GDM1 (cell line): ENCODE measurements at places on chromosomes 7 and 10.
A peak's percentile ranks its signal among the peaks of the same experiment; 100 is the strongest.

GRCh38 chr10:110365356-110366143 is 60.8 kb upstream of the SMNDC1 start:
- no peak for DNase-seq

DNA sequence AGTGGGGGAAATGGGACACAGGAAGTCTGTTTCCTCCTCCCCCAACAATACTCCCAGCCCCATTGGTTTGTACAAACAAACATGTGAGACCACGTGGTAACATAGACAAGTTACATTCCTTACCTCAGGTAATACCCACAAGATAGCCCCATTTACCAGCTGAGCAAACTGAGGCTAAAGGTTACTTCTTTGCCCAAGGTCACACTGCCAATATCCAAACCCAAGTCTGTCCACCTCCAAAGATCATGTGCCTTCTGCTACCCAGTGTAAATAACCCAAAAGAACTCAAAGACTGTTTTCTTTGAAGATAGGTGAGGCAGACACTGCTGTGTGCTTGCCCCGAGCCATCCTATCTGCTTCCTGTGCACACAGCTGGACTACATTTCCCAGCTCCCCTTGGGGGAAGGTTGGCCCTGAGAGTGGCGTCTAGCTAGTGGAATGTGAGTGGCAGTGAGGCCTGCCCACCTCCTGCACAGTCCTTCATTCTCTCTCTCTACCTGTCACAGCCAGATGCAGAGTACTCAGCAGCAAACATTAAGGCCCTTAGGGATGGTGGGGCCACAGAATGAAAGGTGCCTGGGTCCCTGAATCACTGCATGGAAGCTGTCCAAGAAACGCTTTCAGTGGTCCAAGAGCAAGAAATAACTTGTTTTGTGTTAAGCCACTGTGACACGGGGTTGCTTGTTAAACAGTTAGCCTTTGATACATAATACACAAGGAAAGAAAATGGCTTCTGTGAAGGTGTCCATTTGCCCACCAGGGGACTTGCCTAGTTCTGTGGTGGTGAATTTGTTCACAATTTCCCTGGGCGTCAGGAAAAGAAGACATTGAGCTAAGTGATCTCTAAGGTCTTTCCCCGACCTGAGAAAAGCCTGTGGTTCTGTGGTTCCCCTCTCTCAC is 257.7 kb upstream of the NFE2L3 start:
- no peak for DNase-seq

DNA sequence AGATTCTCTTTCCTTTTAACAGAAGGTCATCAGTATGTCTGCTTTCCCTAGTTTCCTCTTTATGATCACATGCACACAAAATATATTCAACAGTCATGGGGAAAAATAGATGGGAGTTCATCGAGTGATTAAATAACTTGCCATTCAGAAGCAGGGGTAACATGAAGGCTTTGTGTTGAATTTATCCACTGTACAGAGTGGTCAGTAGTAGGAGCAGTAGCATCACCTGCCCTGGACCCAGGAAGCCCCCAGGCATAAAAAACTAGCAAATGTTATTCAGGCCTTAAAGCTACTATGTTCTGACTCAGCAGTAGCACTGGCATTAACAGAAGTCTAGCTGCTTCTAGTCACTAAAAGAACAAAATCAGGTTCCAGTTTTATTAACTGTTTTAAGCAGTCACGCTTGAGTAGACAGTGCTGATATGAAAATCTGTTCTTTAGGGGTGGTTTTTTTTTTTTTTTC is 31.4 kb upstream of the FAM133B start:
- DNase-seq: no peak

- no peak for DNase-seq
Measured at GRCh38 chr7:20794676-20795075, 8.0 kb upstream of the SP8 start.

GRCh38 chr7:83130623-83131545 is 31.8 kb downstream of the PCLO start:
- no peak for DNase-seq

GRCh38 chr10:30000802-30001571 is 58.4 kb downstream of the JCAD start:
- DNase-seq: no peak

DNA sequence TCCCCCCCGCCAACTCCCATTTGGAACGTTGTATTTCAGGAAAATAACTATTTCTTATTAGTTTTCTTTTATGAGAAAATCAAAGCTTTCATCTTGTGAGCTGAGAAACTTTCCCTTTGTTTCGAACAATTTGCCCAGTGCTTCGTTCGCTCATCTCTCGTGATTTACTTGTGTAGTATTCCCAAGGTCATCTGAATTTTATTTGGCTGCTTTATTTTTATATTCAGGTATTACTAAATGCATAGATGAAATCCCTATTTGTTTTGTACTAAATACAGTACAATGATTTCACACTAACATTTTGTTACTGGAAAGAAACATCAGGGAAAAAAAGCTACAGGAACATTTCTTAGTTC is 12.0 kb upstream of the EBLN1 start:
- no peak for DNase-seq

GRCh38 chr10:13970236-13970956 is 360.3 kb downstream of the FRMD4A start:
- DNase-seq: no peak

GRCh38 chr10:107433605-107434004 is 269.1 kb upstream of the SORCS1 start:
- DNase-seq: no peak

GRCh38 chr7:85748861-85749260 is 562.0 kb upstream of the SEMA3D start:
- no peak for DNase-seq

GRCh38 chr10:25278180-25278579 is 103.4 kb downstream of the GPR158 start:
- DNase-seq: no peak

- DNase-seq: no peak
Measured at GRCh38 chr10:56551037-56551436, 190.0 kb upstream of the ZWINT start.

- DNase-seq: no peak
Measured at GRCh38 chr10:74177140-74177677, 26.2 kb downstream of the ADK start.

- no peak for DNase-seq
Measured at GRCh38 chr7:47170516-47170915, 411.4 kb downstream of the TNS3 start.

GRCh38 chr10:105875050-105875449 is 1234.0 kb downstream of the SORCS3 start:
- DNase-seq: no peak

- DNase-seq: no peak
Measured at GRCh38 chr10:43222210-43222720, 44.6 kb downstream of the RASGEF1A start.

DNA sequence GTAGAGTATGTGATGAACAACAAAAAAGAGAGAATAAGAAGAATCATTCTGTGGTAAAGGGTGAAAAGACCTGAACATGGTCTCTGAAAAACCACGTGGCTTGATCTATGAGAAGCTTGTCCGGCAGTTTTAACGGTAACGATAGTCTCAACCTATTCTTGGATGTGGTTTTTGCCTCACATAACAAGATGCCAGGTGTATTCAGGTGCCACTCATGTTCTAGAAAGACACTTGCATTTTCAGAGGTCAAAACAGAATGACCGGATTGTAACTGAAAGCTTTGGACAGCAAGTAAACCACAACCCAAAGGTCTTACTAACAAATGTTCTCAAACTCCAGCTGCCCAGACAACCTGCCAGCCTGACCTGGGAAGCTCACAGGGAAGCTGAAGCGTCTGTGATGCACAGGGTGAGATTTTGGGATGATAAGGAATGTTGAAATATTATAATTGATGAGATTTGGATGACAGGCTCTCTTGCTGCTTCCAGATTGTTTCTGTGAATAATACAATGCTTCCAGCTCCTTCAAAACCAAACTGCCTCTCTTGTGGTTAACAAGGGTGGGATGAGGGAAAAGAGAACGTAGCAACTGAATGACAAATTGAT is 137.4 kb upstream of the GRB10 start:
- no peak for DNase-seq

DNA sequence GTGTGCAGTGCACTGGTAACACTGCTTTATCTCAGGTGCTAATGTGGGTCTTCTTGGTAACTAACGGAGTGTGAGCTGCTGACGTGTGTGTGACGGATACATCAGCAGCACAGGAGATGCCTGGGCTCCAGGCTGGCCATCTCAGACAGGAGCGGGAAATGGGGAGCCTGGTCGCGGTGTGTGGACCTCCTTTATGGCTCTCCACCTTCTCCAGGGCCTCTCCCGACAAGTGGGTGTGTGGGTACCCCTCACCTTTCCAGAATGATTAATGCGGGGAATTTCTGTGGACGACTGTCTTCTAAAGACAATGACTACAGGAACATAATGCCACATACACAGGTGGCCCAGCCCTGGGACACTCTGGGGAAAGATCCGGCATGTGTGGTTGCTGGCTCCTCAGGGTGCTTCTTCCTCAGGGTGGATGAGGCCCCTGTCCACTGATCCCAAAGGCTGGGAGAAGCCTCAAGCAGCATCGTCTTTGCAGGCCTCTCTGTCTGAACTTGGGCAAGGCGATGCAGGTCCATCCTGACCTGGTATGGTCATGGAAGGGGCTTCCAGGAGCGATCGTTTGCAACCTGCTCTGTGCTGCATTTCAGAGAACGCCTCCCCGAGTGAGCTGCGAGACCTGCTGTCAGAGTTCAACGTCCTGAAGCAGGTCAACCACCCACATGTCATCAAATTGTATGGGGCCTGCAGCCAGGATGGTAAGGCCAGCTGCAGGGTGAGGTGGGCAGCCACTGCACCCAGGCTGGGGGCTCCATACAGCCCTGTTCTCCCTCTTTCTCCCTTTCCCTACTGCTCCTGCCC is 20.3 kb upstream of the CSGALNACT2 start:
- DNase-seq: no peak

- no peak for DNase-seq
Measured at GRCh38 chr10:131725581-131726069, 175.2 kb upstream of the PPP2R2D start.

GRCh38 chr7:35983626-35984025 is 169.4 kb upstream of the EEPD1 start:
- DNase-seq: no peak

GRCh38 chr10:56329961-56330360 is 31.1 kb downstream of the ZWINT start:
- no peak for DNase-seq

- no peak for DNase-seq
Measured at GRCh38 chr10:114308531-114309363, 69.7 kb downstream of the VWA2 start.

GRCh38 chr10:127990846-127991542 is 84.1 kb downstream of the PTPRE start:
- no peak for DNase-seq

- DNase-seq: no peak
Measured at GRCh38 chr10:71238626-71239025, 26.3 kb downstream of the UNC5B start.

GRCh38 chr10:45423976-45424499 is 50.0 kb downstream of the ALOX5 start:
- no peak for DNase-seq

DNA sequence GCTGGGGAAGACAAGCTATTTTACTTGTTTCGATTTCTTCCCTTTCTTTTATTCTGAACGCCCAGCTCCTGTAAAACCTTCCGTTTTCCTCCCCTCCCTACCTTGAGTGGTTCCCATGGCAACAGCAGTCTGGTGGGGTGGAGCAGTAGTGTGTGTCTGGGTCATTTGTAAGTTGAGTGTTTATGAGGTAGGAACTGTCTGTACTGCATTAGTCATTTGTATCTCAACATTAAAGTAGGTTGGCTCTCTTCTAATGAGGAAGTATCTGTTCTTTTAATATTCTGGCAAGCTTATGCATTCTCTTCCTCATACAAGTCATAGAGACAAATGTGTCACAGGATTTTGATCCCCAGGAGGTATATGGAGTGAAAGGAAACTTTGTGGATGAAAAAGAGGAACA is 85.3 kb upstream of the CCDC6 start:
- peak; percentile 43 for DNase-seq

DNA sequence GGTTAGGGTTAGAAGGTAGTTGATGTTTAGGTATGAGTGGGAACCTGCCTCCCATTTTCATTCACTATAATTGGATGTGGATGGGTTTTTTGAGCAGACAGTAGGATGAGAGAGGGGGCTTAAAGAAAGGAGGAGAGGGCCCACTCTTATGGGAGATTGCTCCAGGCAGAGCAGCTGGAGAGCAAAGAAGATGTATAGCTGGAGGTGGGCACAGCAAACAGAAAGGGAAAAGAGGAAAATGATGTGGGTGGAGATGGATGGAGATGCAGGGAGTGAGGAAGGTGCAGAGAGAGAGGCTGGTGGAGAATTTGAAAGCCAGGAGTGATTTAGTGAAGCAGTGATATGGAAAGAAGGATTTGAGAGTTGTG is 29.9 kb downstream of the LSMEM1 start:
- no peak for DNase-seq

GRCh38 chr10:81280497-81281479 is 594.2 kb upstream of the NRG3 start:
- no peak for DNase-seq

DNA sequence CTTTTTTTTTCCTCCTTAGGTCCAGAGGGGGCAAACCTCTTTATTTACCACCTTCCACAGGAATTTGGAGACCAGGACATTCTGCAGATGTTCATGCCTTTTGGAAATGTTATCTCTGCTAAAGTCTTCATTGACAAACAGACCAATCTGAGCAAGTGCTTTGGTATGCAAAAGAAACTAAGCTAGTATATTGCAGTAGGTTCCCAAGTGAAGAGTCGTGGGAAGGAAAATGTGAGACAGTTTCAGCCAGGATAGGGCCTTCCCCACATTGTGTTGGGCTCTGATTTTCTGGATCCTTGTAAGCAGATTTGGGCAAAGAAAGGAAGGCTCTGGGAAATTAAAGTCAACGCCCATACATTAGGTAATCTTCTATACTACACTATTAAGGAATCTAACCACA is 285.6 kb downstream of the USP6NL start:
- no peak for DNase-seq

GRCh38 chr7:158094671-158095226 is 492.9 kb downstream of the PTPRN2 start:
- no peak for DNase-seq

- DNase-seq: no peak
Measured at GRCh38 chr10:48707472-48707871, 22.8 kb downstream of the WDFY4 start.

DNA sequence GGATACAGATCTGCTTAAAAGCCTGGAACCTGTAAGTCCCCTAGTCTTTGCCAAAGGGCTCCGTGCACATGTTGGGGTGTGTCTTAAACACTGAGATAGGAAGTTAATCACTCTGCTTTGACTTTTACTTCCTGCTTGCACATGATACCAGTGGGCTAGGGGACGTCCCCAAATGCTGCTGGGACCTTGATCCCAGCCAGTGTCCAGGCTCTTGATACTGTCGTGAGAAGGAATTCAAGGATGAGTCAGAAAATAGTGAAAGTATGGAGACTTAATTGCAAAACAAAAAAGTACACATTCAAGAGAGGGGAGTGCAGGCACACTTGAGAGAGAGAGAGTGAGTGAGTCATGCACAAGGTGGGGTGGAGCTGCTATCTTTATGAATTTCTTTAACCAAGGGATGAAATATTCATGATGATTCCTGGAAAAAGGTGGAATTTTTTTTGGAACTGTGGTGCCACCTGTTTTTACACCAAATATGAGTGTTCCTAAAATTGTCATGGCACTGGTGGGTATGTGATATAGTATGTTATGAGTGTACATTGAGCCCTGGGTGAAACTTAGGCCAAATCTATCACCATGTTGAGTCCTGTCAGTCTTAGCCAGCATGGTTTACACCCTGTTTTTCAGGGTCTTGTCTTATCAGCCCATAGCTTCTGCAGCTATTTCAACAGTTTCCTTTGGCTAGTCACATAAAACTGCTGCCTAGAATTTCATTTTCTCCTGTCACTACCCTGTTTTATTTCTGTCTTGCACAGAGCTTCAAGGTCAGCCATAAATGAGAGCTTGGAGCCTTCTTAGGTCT is 88.3 kb upstream of the CYP26C1 start:
- no peak for DNase-seq
